ENCODE measurements at places on chromosomes 3 and 15. TPM values are rescaled to one million over a fixed set of nuclear protein-coding genes. Genes with fewer than 3 reads are reported as not detected.

Gene INKA1
- 0.33 TPM for total RNA-seq

Gene IMPG2
- 0.05 TPM for total RNA-seq

DNA sequence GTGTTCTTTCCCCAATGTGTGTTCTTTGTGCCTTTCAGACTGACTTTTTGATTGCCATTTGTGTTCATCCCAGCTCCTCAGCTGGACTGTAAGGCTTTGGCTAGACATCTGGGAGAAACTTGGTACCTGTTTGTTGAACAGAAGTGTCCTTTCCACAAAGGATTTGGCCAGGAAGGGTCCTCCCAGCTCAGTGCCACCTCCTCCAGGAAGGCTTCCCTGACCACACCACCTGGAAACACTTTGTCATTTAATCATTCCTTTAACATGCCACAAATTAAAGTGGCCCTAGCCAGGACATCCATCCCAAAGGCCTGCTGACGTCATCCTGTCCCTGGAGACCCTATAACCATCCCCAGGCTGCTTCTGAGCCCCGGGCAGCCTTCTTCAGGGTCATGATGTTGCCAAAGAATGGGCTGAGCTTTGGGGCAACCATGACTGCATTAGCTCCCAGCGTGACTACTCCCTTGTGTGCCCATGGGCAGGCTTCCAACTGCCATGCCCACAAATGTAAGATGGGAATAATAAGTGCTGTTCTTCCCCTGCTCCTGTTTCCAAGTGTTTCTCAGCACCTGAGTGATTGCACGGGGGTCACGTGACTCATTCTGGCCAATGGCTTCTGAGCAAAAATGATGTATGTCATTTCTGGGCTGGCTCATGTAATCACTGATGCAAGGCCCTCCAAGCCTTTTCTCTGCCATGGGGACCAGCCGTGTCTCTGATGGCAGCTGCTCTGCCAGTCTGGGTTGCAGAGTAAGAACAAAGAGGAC is 112.5 kb upstream of the SMAD3 start:
- no peak for DNase-seq

Gene POLG
- total RNA-seq, result 93.0 TPM

- DNase-seq, result no peak
These were observed 74.7 kb downstream of the SNRK start for GRCh38 chr3:43361077-43361476.

DNA sequence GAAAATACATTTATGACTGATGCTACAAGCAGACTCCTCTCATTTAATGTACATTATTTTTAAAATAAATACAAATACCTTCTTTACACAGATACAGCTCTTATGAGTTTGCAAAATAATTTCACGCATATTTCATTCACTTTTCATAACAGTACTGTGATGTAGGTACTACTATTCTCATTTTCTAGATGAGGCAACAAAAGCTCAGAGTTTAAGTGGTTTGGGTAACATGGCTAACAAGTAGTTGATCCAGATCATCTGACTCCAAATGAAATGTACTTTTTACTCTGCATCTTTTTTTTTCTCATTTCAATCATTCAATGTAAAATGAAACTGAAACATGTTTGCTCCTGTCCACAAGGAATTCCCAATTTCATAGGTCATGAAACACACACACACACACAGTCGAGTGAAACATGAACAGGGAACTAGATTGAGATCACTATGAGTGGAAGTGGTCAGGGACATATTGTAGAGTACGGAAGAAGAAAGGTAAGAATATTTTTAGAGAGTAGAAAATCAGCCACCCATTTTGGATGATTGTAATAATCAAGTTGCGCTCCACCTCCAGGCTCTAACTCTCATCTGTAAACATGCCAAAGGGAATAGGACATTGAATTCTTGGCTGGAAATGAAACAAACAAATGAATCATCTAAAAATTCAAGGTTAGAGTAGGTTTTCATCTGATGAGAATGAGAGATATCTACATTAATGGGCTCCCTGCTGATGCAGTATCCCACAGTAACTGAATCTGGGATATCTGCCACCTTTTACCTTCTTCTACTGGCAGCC is 92.4 kb downstream of the CLDN1 start:
- no peak for DNase-seq

Gene SHQ1
- total RNA-seq, result 19.9 TPM

- DNase-seq, result no peak
These were observed 63.1 kb upstream of the BOC start for GRCh38 chr3:113148284-113148683.

DNA sequence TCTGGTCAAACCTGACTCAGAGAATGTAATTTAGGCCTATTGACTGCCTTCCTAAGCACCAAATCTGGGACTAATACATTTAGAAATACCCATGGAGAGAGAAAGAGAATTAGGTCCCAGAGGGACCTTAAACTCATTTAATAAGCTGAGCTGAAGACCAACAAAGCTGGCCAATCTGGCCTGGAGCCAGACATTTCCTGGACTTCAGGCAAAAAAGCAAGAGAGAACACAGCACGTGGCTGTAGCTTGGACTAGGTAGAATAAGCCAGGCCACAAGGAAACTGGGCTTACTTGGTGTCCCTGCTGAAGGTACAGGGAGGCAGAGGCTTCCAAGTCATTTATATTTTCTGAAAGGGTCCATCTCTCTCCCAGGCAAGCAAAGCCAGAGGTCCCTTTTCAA is 88.1 kb downstream of the RTP4 start:
- DNase-seq, result no peak

GRCh38 chr3:112604536-112604935 is 36.4 kb downstream of the CCDC80 start:
- DNase-seq, result no peak

DNA sequence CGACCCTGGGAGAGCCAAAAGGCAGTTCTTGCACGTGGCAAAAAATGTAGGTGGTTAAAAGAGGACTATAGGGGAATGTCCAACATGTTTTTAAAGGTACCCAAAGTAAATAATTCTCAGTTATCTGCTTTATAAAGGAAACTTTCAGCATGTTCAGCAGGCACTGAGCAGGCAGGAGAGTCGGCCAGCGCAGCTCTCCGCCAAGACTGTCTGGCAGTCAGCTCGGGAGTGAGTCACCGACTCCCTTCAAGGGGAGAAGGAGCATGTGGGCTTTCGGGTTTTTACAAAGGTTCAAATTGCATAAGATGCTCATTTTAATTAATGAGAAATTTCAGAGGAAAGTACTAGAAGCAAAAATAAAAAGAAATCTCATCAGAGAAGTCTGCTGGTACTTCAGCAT is 7.0 kb downstream of the GABRA5 start:
- DNase-seq, result no peak

Gene TMEM207
- not detected for total RNA-seq

GRCh38 chr15:36880224-36880912 is 220.0 kb downstream of the MEIS2 start:
- DNase-seq, result no peak

Gene MME
- total RNA-seq, result not detected

Gene SUMF1
- 5.0 TPM for total RNA-seq

Gene SCAANT1
- not detected for total RNA-seq

Gene TMEM212
- total RNA-seq, result not detected

Gene SEMA4B
- total RNA-seq, result 8.6 TPM

DNA sequence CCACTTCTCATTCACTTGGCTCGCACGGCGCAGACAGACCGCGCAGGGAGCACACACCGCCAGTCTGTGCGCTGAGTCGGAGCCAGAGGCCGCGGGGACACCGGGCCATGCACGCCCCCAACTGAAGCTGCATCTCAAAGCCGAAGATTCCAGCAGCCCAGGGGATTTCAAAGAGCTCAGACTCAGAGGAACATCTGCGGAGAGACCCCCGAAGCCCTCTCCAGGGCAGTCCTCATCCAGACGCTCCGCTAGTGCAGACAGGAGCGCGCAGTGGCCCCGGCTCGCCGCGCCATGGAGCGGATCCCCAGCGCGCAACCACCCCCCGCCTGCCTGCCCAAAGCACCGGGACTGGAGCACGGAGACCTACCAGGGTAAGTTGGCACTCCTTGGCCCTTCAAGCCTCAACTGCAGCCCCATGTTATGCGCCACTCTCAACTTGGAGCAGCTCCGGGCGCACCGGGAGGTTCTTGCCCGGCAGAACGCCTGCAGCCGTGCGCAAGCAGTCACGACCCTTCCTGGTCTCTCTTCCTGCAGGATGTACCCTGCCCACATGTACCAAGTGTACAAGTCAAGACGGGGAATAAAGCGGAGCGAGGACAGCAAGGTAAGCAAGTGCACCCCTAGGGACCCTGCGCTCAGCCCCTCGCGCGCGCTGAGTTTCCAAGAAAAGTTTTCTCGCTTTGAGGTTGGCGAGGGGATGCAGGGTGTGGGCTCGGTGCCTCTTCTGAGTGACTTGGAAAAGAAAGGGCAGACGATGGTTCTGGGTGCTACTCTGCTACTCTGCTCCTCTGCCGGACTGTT is at the start of gene BHLHE40:
Gene BHLHE40, plus strand, starts transcription at position 10 of the 801 bp plus-strand sequence. Its CDS starts 282 bp downstream, at position 292.
- no peak for DNase-seq

Gene SH3GL3
- not detected for total RNA-seq

- DNase-seq, result no peak
These were observed 390.1 kb downstream of the IL20RB start for GRCh38 chr3:137347817-137348368.

DNA sequence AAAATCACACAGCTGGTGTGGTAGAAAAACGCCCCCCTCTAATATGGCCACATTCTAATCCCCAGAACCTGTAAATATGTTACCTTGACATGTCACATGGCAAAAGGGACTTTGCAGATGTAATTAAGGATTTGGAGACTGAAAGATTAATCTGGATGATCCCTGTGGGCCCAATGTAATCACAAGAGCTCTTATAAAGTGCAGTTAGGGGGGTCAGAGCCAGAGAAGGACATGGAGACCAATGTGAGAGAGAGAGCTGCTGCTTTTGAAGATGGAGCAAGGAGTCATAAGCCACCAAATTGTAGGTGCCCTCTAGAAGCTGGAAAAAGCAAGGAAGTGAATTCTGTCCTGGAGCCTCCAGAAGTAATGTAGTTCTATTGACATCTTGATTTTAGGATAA is 152.6 kb downstream of the PEX5L start:
- DNase-seq, result no peak

GRCh38 chr3:134917631-134918030 is 122.6 kb downstream of the EPHB1 start:
- no peak for DNase-seq

Gene PLA2G4E
- not detected for total RNA-seq

DNA sequence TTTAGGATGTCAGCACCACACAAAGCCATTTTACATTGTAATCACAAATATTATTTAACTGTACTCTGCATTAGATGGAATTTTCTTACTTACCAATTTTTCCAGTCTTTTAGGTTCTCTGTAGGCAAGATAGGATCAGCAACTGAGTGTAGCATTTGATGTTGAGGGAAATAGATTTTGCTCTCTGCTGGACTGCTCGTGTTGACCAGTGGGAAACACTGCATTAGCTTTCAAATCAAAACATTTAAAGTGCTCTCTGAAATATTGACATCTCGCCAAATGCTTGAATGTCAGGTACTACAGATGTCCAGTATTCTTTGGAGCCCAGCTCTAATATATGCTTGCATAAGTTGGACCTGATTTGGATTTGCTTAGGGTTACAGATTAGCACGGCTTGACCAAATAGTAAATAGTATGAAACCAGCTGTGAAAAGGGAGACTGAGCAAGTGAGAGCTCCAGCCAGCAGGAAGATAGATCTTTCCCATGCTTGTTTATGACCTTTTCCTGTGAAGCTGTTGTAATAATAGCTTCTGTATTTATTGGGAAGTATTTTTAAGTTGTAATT is 29.5 kb downstream of the P2RY14 start:
- no peak for DNase-seq

DNA sequence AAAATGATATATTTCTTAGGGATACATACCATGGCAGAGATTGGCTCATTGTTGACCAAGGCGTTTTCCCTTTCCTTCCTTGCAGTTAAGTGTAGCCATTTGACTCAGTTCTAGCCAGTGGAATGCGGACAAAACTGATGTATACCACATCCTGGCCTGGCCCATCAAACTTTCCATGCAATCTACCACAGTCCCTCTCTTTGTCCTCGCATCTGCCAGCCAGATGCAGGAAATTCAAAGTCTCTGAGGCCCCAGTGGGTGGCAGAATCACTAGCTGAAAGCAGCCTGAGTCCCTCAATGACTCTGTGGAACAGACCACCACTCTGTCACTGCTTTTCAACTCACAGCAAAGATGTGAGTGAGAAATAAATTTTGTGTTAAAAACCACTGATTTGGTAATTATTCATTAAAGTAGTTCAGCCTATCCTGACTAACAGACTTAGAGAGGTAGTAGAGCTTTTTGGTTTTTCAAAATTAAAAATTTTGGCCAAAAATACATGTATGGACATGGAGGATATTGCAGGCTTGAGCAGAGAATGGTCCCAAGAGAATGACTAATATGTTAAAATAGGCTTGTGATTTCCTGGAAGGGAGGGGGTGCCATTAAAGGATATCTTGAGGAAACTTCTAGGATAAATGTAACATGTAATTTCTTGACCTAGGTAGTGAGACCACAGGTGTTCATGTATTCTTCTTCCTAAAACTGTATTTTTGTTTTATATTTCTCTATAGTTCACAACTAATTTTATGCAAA is 10.9 kb downstream of the LRRFIP2 start:
- DNase-seq, result peak; percentile 49

- no peak for DNase-seq
These were observed 45.7 kb downstream of the GLDN start for GRCh38 chr15:51386960-51387698.

- DNase-seq, result no peak
These were observed 87.2 kb downstream of the SNRK start for GRCh38 chr3:43373560-43373928.

DNA sequence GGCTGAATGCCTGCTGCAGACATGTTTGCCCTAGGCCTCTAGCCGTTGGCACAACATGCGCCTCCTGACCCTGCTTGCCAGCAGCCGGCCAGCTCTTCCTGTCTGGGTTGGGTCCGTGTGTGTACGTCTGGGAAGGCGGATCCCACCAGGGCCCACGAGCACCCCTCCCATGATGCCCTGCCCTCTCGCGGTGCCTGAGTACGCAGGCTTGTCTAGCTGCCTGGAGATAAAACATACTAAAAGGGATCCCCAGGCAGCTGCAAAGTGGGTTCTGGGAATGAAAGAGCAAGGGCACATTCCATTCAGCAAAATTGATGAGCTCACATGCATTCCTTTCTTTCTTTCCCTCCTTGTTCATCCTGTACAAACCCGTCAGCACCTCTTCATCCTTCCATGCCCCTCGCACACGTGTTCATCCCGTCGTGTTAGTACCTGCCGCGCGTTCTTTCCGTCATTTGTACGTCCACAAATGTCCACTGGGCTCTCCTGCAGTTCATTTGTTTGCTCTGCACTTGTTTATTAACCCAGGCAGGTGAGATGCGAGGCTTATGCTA is 74.3 kb downstream of the FBLN2 start:
- DNase-seq, result no peak

Gene DPP8
- total RNA-seq, result 23.0 TPM

DNA sequence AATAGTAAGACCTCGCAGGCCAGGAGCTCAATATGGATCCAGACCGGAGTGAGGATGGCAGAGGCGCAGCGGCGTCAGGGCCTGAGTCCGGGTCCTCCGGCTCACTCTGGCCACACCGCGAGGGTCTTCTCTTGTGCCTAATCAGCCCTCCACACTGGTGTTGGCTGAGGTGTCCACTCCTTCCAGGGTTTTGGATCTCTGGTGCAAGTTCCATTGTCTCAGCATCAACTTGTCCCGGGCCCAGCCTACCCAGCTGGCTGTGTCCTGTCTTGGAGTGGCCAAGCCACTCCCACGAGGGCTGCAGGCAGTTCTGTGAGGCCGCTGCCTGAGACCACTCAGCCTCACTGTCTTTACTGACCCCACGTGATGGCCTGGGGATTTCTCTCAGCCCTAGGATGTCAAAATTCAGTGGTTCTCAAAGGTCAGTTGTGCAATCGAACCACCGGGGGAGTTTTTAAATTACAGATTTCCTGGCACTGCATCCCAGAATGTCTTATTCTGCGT is 12.6 kb upstream of the GOLGA6L7 start:
- DNase-seq, result no peak

Gene ARHGEF26
- total RNA-seq, result 0.25 TPM

GRCh38 chr3:122967356-122967755 is 60.2 kb downstream of the SEMA5B start:
- DNase-seq, result no peak

Data from activated naive CD4-positive, alpha-beta T cell treated with anti-CD3 and anti-CD28 coated beads for 36 hours (primary cell).